Stimulated activated CD4-positive, alpha-beta T cell treated with anti-CD3 and anti-CD28 coated beads, Interleukin-12 subunit alpha, Interleukin-12 subunit beta, amount 100 ng/mL, for 24 hours (primary cell): ENCODE measurements at places on chromosomes 16 and 17.

DNA sequence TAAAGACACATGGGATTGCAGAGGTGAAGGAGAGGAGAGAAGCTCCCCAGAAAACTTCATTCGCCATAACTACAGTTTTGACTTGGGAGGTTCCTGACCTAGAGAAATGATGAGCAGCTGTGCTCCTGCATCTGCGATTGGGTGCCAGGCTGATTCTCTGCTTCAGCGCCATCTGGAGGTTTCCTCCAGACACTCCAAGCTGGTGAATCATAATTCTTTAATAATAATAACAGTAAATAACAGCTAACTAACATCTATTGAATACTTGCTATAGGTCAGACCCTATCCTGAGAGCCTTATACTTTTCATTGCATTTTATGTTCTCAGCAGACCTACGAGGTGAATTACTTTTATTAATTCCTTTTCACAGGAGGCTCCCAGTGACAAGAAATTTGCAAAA is 575.8 kb downstream of the TOX3 start:
- DNase-seq: no peak

DNA sequence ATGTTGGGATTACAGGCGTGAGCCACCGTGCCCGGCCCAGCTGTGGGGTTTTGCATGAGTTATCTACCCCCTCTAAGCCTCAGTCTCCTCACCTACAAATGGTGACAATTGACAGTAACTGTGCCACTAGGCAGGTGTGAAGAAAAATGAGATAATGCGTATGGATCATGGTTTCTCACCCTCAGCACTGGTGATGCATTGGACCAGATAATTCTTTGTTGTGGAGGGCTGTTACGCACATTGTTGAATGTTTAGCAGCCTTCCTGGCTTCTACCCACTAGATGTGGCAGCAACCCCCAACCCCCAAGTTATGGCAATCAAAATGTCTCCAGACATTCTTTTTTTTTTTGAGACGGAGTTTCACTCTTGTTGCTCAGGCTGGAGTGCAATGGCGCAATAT is 9.0 kb upstream of the HAPSTR1 start:
- DNase-seq: no peak

- no peak for DNase-seq
These were observed 7.7 kb upstream of the PRSS22 start for GRCh38 chr16:2865651-2866050.

GRCh38 chr16:89282523-89282922 is 65.0 kb downstream of the ZNF778 start:
- no peak for DNase-seq

DNA sequence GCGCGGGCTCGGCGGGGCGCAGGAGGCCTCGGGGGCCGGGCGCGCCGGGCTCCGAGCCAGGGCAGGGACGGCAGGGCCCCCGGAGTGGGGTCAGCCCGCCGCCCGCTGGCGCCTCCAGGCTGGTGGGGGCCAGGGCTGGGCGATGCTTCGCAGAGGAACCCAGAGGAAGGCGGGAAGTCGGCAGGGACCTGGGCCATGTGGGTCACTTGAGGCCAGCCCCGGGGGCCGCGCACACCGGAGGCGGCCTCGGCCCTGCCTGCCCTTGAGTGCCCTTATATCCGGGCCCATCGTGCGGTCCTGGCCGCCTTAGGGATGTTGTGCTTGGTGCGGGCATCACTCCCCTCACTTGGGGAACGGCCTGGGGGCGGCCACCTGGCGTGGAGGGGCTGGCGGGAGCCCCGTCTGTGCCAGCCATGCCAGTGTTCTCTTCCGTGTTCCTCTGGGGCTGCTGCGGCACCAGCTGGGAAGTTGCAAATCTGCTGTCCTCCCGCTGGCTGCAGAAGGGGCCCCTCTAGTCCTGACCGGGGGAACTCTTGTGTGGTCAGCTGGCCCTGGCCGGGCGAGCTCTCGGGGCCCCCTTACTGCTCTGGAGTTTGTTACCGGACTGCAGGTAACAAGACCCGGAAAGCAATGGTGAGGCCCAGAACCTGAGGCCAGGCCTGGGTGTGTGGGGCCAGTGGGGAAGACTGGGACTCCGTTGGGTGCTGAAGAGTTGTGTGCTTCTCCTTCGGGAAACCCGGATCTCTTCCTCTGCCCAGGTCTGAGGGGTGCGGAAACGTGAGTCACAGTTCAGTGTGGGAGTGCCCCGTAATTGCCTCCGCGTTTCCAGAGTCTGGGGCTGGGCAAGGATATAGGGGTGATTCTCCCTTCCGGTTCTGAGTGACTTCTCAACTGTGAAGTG is 849 bp downstream of the CAPN15 start:
- DNase-seq: peak; percentile 55

DNA sequence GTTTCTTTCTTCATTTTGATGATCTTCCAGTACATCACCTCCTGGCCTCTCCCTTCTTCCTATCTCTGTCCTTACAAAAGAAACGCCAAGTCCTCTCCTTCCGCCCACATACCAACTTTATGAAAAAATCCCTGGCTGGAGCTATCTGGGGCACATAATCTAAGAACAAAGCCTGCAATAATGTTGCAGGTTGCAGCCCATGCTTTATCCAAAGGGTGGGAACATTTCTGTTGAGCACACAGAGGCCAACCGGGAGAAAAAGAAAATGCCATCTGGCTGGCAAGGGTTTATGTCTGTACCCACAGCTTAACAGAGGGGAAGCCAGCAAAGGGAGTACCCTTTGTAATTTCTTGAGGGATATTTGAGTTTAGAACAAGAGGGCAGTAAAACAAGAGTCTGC is 409.6 kb downstream of the SOX9 start:
- DNase-seq: no peak

DNA sequence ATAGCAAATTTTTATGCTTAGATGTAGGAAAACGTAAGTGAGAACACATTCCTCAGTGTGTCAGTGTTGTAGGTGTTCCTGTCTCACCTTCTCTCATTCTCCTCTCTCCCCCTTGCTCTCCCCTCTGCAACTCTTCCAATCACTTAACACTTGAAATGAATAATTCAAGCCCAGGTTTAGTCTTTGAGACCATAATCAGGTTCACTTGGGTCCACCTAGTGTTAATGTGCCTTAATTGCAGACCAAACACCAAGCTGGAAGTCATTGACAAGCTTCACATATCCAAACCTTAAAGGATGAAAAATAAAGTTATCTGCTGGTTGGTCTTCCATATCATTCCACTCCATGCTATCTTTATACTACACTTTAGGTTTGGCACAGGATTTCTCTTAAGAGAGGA is 37.0 kb downstream of the STXBP4 start:
- no peak for DNase-seq

GRCh38 chr16:64280317-64280716 is 841.5 kb downstream of the CDH11 start:
- no peak for DNase-seq

DNA sequence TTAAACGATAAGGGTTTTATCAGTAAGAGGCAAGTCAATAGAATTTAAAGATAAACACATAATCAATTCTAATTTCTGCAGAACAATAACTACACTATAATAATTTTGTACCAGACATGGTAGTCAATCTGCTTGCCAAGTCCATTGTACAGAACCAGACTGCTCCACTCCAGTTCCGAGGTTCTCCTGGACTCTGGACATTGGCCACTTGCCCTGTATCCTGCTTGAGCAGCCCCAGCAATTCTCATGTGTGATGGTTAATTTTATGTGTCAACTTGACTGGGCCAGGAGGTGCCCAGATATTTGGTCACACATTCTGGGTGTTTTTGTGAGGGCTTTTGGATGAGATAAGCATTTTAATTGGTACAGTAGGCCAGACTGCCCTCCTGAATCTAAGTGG is 384.6 kb downstream of the SLC39A11 start:
- no peak for DNase-seq

DNA sequence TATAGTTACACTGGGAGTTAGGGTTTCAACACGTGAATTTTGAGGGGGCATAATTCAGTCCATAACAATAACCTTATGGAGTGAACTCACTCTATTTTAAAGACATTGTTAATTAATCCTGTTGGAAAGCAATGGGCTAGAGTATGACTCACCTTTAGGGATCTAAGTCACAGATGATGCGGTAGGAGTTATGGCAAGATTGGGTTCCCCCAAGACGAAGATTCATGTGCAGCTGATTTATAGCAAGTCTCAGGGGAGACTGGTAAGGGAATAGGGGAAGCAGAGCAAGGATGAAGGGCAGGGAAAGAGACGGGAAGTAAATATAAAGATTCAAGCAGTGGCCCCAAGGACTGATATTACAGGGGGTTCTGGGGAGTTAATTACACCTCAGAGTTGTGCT is 159.6 kb upstream of the DNAH9 start:
- no peak for DNase-seq

DNA sequence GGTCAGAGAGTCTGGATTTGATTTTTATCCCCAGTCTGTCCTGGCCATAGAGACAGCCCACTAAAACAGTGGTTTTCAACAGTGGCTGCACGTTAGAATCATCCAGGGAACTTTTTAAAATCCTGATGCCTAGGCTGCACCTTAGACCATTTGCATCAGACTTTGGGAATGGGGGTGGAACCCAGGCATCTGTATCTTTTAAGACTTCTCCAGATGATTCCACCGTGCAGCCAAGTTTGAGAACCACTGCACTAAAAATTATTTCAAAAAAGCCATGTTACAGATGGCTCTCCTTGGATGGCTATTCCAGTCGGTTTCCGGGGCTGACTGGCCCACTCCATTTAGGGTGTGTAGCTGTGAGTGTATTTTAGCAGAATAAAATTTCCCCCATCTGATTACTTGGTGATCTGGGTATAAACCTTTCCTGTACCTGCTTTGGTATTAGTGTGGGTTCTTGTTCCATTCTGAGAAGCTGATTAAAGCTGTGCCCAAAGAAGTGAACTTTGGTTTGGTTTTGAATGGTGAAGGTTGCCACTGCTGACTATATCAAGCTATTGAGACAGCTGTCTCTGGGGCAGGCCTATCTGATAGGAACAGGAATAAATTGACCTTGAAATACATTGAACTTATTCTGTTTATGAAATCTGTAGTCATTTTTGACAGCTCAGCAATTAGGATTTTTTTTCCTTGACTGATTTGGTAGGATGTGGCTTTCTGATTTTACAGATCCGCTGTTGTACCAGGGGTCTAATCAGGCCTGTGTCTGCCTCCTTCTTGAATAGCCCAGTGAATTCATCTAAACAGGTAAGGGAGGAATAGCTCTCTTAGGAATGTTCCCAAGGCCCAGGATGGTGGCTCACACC is 1.3 kb downstream of the ATP5MC1 start:
- DNase-seq: no peak

DNA sequence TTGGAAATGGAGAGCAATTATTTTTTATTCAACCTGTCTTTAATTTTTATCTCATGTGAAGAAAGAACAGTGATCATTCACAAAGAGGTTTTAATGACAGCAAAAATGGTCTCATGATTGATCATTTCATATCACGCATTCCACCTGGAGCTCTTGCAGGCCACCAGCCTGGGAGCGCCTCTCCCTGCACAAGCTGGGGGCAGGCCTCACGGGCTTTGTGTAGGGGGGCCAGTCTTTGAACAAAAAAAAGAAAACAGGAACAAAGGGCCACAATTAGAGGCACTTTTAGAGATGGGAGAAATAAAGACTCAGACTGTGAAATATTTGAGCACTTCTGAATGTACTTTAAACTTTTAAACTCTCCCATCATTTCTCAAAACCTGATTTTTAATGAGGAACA is 232.9 kb downstream of the CHD9NB start:
- no peak for DNase-seq

DNA sequence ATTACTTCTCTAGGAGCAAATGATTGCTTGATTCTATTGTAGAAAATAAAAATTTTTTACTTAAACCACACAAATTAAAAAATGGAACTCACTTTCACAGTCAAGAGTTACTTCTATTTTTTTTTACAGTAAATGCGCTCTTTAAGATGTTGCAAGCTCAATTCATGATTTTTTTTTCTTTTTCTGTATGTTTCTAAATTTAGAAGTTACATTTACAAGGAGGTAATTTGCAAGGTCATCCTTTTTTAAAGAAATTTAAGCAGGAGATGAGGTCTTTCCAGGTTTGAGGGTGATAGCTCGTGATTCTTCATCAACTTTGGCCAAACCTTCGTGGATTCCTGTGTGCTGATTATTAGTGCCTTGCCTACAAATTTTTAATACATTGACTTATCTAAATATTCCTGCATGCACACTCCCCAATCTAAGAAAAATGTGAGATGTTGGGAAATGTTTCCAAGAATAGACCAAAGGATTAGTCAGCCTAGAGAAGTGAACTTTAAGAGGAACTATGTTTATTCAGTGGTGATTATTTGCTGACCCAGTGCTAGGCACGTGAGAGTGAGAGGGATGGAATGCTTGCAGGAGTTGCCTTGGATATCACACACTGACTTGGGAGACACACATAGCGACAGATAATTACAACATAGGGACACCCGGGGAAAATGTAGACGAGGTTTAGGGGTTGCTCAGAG is 429.8 kb downstream of the MAF start:
- DNase-seq: no peak

- DNase-seq: no peak
These were observed 12.2 kb downstream of the PIK3R5 start for GRCh38 chr17:8953156-8953885.

DNA sequence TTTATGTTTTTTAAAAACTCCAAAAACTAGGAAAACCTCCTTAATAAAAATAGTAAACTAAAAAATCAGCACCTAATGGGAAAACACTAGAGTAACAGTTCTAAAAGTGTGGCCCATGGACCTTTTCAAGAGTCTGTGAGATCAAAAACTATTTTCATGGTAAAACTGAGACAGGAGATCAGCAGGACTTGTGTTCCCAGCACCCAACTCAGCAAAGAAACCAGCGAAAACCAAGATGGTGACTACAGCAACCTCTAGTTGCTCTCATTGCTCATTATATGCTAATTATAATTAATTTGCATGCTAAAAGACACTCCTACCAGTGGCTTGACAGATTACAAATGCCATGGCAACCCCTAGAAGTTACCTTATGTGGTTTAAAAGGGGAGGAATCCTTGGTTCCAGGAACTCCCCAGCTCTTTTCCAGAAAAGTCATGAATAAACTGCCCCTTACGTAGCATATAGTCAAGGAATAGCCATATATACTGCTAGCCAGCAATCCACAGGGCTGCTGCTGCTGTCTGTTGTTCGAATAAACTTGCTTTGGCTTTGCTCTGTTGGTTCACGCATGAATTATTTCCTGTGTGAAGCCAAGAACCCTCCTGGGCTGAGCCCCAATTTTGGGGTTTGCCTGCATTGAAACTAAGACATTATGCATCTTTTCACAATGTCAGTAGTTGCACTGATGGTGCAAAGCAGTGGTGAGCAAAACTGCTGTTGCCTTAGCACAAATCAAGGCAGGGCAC is 12.4 kb downstream of the CMTR2 start:
- DNase-seq: no peak

DNA sequence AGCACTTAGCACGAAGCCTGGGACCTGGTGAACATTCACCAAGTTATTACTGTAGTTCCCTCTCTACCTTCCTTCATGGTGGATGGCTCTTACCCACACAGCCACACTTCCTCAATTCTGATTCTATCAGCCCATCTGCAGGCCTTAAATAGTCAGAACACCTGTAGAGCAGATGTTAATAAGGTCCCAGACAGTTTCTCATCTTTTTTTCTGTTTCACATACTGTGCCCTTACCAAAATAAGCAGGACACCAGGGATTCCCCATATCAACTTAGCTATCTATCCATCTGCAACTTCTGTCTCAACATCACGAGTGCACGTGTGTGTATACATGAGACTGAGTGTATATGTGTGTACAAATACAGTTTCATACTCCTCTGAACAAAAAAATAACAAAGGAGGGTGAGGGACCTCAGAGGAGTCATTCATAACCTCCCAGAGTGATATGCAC is 2.8 kb downstream of the RECQL5 start:
- no peak for DNase-seq
